B cell (primary cell): ENCODE measurements at places on chromosomes 6 and 20.

GRCh38 chr6:17591287-17591686 lies 8.8 kb upstream of the FAM8A1 start:
- DNase-seq = no peak

DNA sequence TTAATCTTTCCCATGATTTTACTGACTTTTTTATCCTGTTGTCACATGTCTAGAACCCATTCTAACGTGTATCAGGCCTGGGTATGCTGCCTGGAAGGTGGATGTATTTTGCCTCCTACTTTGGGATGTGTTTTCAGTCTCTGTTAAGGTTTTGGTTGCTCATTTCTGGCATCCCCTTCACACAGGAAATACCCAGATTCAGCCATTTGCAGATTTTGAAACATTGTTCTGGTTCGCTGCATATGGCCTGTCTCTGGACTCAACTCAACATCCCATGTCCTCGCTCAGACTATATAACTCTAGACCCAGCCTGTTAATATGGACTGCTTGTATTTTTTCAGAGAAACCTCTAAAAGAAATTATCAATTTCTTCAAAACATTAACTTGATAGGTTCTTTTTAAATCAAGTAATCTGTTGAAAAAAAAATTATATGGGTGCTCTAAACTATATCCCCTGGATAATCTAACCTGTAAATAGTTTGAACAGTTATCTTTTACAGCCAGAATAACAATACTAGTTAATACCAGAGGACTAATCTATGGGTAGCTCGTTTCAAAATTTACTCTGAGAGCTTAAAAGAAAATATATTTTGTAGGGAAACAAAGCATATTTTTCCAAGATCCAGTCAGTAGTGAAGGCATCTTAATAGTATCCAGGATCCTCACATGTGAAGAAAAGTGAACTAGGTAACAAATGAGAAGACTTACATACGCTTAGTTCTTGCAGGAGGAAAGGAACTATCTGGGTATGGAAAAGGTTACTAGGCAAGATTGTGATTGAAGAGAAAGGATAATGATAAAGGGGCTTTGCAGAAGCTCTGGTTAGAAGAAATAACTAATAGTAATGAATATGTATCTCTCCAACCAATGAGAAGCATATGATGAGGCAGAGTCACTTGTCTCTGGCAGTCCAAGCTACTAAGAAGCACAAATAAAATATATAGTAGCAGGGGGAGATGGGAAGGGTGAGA lies 23.4 kb upstream of the HLA-DQB1 start:
- peak; percentile 85 for DNase-seq

DNA sequence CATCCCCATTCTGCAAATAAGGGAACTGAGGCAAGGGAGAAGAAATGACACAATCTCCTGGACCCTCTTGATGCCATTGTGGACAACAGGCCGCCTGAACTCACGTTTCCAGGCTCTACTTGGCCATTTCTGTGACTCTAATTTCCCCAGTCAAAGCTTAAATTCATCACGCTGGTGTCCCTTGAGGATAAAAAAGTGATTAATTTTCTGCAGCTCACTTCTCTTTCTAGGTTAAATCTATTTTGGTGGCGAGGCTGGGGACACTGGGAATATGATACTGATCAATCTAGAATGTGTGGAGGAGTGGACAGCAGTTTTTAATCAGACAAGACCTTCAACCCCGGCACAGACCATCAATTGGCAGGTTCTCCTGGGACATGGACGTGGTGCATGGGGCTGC lies 168.2 kb upstream of the SULF2 start:
- no peak for DNase-seq

DNA sequence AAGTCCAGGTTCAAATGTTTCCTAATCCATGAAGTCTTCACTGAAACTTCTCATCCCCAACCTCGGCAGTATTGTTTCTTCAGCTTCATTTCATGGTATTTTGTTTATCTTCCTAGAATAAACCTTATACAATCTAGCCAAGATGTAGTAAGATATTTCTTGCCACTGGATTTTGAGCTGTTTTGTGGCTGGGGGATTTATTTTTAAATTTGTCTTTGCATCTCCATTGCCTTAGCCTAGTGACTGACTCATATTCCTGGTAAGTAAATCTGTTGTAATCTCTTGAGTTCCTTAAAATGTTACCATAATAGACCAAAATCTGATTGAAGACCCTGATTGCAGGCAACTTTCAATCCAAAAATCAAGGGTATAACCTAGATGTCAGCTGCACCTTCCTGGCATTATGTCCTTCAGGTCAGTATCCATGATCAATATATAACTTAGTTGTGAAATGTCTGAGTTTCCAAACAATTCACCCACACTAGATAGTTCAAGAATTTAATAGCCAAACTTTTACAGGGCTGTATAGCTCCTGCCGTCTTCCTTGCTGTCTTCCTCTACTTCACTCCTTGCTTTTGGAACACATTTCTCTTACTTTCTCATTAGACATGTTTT lies 4.7 kb upstream of the TRMT11 start:
- no peak for DNase-seq

- no peak for DNase-seq
These were observed 136.7 kb upstream of the RNF217 start for GRCh38 chr6:124825564-124825963.
